ENCODE measurements at places on chromosomes 2 and 18.

GRCh38 chr18:75072672-75073371 is 136.1 kb downstream of the PTGR3 start:
- DNase-seq: no peak

GRCh38 chr2:240538031-240538780 is 19.6 kb downstream of the ANKMY1 start:
- no peak for DNase-seq

- DNase-seq: no peak
Measured at GRCh38 chr2:140654565-140654964, 1476.3 kb downstream of the LRP1B start.

GRCh38 chr18:57780706-57781347 is 22.3 kb downstream of the ATP8B1 start:
- no peak for DNase-seq

GRCh38 chr2:168584911-168585310 is 128.8 kb downstream of the CERS6 start:
- DNase-seq: no peak

- no peak for DNase-seq
Measured at GRCh38 chr2:127735537-127736399, 34.5 kb downstream of the SFT2D3 start.

DNA sequence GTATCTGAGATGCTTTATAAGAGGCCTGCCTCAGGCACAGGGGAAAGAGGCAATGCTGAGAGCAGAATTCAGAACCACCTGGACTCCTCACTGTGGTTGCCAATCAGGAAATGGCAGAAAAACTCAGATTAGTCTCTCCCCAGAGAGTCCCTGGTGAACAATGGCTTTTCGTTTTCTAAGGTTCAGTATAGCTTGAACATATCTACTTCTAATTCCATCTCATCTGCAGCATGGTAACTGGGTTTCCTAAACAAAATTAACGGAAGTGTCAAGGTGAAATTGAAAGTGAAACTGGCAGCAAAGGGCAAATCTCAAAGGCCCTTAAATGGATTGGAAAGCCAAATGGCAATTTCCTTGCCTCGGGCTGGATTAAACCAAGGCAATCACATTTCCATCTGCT is 480.2 kb upstream of the ACVR2A start:
- no peak for DNase-seq

- no peak for DNase-seq
Measured at GRCh38 chr2:21095178-21095577, 28.6 kb upstream of the TDRD15 start.

DNA sequence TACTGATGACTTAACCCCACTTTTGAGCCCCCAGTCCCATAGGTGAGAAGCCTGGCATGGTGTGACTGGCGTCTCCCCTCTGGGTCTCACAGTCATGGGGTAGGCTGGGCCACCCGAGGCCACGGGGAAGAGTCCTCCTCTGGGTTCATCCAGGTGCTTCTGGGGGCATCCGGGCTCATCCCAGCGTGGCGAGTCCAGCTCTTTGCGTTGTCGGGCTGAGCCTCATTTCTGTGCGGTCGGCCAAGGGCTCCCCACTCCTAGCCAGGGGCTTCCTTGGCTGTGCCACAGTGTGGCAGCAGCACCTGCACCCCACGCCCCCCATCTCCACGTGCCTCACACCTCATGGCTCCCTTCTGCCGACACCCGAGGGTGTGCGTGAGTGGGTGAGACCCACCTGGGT is 27.6 kb upstream of the SNED1 start:
- DNase-seq: no peak

- peak; percentile 22 for DNase-seq
Measured at GRCh38 chr2:40451918-40452605, at the start of gene SLC8A1. SLC8A1 (minus strand) TSS chr2:40452090.

GRCh38 chr2:224440988-224441387 is 39.1 kb upstream of the FAM124B start:
- no peak for DNase-seq

GRCh38 chr2:208608122-208608835 is 201.7 kb downstream of the PTH2R start:
- no peak for DNase-seq

GRCh38 chr2:105803337-105803736 is 58.6 kb downstream of the NCK2 start:
- DNase-seq: no peak

DNA sequence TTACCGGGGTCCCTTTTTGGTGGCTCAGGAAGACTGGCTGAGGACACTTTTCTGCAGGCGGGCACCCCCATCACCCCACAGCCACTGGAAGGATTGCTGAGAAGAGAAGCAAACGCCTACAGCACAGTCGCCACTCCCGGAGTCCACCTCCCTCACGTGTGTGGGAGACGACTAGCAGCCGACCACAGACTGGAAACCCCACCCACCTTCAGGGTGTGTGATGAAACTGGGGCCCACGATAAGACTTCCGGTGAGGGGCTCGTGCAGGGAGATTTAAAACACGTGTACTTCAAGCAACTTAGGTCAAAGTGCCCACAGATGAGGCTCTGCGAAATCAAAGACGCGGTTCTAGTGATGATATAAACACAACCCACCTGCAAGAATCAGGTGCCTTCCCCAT is 26.3 kb downstream of the MBP start:
- DNase-seq: peak; percentile 75

- no peak for DNase-seq
Measured at GRCh38 chr2:100253786-100254185, 68.5 kb downstream of the LONRF2 start.

- peak; percentile 37 for DNase-seq
Measured at GRCh38 chr2:12948961-12949353, 232.2 kb downstream of the TRIB2 start.

GRCh38 chr2:224688997-224689396 is 27.2 kb downstream of the CCDC195 start:
- no peak for DNase-seq

DNA sequence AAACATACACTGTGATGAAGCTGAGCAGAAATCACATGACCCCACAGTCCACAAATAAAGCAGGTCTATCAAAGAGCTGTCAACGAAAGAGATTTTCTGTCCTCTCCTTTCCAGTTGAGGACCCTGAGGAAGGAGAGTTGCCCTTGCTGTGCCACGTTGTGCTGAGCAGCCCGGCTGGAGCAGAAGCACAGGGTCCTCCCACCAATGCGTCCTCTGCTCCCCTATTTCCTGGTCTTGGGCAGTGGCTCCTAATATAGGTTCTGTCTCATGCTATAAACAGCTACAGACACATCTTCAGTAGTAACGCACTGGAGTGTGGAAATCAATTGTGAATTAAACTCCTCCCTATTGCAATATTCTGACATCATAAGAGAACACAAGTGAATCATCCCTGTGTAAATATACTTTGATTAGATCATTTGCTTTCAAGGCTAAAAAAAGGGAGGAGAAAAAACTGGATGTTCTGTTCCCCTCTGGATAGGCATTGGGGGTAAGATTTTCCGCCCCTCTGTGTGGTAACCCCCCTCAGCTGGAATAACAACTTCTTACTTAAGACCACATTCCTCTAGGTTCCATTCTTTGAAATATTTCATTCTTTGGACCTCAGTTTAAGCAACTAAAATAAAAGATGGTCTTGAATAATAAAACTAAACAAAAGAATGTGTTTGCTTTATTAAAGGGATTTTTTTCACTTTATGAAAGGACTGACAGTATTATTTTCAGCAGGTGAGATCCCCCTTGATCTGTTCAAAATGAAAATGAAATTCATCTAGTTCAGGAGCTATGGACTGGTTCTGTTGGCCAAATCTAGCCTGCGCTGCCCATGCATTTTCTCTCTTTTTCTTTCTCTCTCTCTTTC is 8.3 kb upstream of the RHOB start:
- peak; percentile 1 for DNase-seq

DNA sequence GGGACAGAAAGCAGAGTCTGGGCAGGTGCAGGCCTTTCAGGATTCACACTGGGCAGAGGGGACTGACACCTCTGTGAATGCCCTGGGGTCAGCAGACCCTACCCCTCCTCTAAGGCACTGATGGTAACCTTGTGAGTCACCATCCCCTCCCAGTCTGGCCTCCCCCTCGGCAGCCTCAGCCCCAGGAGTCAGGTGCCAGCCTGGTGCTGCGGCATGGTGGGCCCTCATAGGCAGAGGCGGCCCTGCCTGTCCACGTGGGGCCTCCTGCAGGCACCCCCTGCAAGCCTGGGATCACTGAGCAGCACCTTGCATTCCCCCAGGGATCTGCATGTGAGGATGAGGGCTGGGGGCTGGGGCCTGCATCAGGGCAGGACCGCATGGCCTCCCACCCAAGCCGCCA is 4.8 kb upstream of the GPR17 start:
- DNase-seq: peak; percentile 44

DNA sequence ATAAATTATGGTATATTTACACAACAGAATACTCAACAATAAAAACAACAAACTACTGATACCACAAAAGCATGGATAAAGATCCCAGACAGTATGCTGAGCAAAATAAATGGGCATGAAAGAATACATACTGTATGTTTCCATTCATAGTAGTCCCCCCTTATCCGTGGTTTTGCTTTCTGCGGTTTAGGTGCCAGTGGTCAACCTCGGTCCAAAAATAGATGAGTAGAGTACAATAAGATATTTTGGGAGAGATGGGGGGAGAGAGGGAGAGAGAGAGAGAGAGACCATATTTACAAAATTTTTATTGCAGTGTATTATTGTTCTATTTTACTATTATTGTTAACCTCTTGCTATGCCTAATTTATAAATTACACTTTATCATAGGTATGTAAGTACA is 21.0 kb upstream of the TGFA start:
- no peak for DNase-seq

DNA sequence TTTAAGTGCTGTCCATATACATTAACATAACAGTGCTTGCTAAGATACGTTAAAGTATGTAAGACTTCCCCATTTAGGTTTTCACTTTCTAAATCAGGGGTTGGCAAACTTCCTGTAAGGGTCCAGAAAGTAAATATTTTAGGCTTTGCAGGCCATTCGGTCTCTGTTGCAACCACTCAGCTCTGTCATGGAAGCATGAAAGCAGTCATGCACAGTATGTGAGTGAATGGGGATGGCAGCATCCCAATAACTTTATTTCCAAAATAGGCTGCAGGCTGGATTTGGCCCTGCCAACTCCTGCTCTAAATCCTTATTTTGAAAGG is 128.7 kb downstream of the PLA2R1 start:
- DNase-seq: no peak

GRCh38 chr2:67642046-67642382 is 244.9 kb downstream of the ETAA1 start:
- no peak for DNase-seq

DNA sequence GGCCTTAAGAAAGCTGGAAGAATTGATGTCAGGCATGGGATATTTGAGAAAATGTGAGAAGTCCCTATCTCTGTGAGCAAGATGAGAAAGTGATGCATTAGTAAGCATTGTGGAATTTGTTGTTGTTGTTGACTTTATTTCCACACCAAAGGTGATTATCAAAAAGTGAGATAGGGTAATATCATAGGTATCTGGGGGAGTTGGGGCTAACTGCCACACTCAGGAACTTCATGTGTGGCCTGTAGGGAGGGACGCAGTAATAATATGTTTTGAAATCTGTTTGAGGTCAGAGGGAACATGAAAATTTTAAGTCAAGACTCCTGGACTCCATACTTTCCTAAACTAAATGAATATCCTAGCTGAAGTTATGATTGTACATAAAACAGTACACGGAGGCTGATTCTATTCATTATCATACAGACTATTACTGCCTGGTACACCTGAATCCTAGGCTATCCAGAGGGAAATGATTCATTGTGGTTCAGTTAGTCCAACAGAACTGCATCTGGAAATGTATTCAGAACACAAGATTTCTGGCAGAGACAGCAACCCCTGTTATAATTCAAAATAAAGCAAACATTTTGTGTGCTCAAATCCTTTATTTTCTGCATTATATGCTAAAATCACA is 304.8 kb downstream of the CPS1 start:
- no peak for DNase-seq

GRCh38 chr2:120318626-120319025 is 27.3 kb upstream of the INHBB start:
- no peak for DNase-seq

GRCh38 chr2:186423481-186423880 is 62.6 kb upstream of the ZC3H15 start:
- no peak for DNase-seq

Measured in activated T-cell treated with anti-CD3 and anti-CD28 coated beads, Interleukin-2, amount 50 U/mL, for 48 hours (primary cell).